ENCODE measurements at places on chromosomes 3 and 15.

DNA sequence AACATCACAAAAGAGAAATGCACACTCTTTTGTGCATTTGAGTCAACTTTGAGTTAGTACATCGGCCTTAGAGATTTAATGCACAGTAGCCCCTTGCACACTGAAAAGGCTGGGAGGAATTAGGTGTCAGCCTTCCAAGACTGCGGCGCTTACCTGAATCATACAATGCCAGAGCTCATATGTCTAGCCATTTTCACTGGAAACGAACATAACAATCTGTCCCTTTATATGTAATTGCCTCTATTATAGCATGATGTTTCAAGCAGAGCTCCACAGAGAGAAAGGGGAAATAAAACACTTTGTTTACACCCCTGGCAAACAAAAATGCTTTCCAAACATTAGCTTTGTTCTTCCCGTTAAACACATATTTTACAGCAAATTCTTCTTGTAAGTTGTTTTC lies 315.7 kb upstream of the SLCO3A1 start:
- DNase-seq: no peak

- DNase-seq: no peak
These were observed 14.8 kb upstream of the SHISA5 start for GRCh38 chr3:48518638-48519276.

- DNase-seq: no peak
These were observed 32.4 kb downstream of the TOMM70 start for GRCh38 chr3:100368441-100368840.

- peak; percentile 90 for DNase-seq
These were observed 1.3 kb downstream of the MED12L start for GRCh38 chr3:151086484-151087456.

DNA sequence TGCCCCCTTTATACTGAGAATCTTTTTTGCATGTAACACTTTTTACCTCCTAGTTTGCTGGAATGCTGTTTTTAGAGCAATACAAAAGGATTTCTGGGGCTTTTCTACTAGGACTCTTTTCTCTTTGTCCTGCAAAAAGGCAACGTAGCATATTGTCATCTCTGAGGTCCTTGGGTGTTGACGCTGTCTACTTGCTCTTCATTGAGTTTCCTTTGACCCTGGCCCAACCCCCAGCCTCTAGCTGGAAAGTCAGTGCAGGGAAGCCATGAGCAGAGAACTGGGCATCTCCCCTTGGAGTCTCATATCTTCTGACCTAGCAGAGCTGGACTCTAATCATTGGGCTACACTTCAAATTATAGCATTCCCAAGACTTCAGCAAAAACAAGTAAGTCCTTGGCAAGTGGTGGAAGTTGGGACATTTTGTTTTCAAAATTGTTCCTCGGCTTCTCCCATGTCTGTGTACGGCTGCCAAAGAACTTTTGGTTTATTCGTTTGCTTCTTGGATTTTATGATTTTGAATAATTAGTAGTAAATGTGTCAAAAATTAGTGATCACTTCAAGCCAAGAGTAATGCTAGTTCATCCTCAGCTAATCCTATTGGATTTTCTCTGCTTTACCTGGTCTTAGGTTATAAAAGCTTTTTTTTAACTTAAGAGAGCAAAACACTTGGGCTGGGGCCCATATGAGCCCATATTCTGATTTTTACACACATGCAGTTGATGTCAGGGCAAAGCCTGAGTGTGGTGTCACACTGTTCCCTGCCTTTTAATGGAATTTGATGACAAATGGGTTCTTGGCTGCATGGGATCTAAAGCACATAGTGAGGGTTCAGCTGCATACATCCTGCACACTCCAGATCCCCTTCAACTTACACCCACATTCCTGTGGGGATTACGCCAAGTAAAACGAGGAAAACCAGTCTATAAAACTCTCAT lies 419.5 kb upstream of the C2CD4B start:
- DNase-seq: no peak

- DNase-seq: no peak
These were observed 27.8 kb downstream of the IFT80 start for GRCh38 chr3:160370987-160371857.

DNA sequence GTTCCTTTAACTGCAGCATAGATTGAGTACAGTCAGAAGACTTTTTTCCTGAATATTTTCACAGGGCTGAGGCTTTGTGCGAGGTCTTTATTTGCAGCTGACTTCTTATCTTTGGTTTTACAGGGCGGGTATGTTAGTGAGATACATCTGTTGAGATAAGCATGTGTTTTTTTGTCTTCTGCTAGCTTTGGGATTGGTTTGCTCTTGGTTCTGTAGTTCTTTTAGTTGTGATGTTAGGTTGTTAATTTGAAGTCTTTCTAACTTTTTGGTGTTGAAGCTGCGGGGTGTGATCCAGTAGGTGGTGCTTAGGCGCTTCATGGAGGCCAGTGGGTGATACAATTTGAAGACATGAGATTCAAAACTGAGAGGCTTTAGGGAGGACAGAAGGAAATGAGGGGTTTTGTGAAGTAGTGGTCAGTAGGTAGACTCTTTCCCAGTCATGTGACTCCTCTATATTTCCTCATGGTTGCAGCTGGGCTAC lies 67.9 kb upstream of the TNFSF10 start:
- no peak for DNase-seq

DNA sequence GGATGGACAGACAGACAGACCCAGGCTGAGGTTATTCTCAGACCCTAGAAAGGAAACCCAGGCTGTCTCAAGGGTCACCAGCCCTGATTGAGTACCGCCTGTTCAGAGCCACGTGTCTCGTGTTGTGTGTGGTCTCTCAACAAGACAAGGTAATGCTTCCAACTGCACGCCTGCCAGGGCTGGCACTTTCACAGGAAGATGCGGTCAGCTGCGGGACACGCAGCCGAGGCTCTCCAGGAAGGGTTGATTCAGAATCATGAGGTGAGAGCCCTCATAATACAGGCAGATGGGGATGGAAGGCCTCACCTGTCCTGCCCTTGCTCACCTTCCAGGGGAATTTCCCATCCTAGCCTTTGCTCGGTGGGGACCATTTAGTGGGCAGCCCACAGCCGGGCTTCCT lies 81.4 kb downstream of the TOP2B start:
- no peak for DNase-seq

- DNase-seq: no peak
These were observed 439 bp downstream of the SSR3 start for GRCh38 chr3:156554515-156554841.

DNA sequence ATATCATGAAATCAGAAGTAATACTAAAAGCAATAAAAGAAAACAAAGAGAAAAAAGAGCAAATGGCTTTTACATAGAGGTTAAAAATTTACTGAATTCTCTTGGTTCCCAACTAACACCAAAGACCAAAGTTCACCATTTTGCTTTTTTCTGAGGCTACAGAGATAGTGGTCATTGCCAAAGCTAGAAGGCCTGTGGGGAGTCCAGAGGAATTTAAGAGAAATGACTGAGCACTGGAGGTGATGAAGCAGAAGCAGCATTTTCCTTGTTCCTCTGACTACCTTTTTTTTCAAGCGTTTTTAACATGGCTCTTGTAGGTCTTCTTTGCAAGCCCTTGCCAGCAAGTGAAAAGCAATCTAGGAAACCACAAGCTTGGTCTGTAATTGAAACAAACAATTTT lies 58.2 kb downstream of the THBS1 start:
- no peak for DNase-seq

DNA sequence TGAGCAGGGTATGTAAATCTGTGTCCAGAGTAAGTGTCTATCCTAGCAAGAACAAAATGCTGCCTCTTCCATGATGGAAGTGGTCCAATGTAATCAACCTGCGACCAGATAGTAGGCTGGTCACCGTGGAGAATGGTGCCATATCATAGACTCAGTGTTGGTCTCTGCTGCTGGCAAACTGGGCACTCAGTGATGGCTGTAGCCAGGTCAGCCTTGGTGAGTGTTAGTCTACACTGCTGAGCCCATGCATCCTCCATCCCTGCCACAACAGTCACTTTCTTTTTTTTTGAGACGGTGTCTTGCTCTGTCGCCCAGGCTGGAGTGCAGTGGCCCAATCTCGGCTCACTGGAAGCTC lies 69.3 kb downstream of the CHRD start:
- no peak for DNase-seq

DNA sequence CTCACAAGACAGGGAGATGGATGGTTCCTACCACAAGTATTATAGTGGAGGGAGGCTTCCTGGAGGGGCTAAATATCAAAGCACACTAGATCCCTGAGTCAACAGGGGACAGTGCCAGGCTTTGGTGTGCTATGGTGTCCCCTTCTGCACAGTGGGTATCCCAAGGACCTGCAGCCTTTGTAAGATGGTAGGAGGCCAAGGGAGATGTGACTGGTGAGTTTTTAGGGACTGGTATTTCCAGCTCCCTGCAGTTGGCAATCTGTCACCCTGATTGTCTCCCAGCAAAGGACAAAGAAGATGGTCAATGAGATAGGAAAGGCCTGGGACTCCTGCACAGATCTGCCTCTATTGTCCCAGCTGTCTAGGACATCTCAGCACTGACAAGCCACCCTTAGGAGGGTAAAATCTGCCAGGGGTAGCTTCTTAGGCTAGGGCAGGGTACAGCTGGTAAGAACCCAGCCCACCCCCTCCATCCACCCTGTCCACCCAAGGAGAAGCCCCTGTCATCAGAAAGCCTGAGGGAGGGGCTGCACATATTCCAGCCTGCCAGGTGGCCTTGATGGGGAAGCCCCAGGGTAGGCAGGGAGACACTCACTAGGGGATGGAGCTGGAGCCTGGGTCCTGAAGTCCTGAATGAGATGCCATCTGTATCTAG lies 631 bp downstream of the CYP1A1 start:
- no peak for DNase-seq

GRCh38 chr3:14253022-14253706 lies 74.5 kb downstream of the LSM3 start:
- DNase-seq: peak; percentile 80

- no peak for DNase-seq
These were observed 90.2 kb downstream of the DNAJB8 start for GRCh38 chr3:128376516-128376915.

DNA sequence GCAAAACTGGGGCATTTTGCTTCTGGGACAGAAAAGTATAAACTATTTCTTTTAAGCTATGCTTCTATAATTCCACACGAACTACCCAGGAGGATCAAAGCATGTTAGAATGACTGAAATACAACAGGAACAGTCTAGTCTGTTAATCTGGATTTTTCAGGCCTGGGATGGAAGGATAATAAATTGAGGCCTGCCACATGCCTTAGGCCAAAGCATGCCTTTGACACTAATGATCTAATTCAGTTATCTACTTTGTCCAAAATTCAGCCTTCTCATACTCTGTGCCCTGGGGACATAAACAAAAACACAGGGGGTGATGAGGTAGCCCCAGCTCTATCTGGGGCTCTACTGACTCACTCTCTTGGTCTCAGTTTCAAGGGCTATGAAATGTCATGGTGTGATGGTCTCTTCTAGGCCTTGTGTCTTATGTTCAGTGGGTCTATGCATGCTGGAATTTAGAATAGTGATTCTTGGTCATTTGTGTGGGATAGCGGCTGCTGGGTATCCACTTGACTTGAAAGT lies 32.5 kb downstream of the GAP43 start:
- DNase-seq: peak; percentile 81

- DNase-seq: no peak
These were observed 15.7 kb downstream of the MEIS2 start for GRCh38 chr15:37084602-37085001.

DNA sequence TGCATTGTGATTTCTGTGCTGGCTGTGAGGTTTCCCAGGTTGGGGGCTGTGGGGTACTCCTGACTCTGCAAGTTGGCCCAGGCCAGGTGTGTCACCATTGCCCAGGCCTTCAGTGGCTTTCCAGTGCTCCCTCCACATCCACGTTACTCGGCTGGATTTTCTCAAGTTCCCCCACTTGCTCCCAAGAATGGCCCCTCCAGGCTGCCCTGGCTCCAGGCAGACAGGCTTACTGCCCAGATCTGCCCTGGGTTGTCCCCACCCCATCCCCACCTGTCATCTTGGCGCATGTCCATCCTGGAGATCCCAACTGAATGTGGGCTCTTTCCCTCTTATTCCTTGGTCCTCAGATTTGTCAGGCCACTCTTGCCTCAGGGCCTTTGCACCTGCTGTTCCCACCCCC lies 3.6 kb downstream of the APBA2 start:
- DNase-seq: no peak

GRCh38 chr15:68371851-68372250 lies 60.1 kb downstream of the ITGA11 start:
- DNase-seq: no peak

DNA sequence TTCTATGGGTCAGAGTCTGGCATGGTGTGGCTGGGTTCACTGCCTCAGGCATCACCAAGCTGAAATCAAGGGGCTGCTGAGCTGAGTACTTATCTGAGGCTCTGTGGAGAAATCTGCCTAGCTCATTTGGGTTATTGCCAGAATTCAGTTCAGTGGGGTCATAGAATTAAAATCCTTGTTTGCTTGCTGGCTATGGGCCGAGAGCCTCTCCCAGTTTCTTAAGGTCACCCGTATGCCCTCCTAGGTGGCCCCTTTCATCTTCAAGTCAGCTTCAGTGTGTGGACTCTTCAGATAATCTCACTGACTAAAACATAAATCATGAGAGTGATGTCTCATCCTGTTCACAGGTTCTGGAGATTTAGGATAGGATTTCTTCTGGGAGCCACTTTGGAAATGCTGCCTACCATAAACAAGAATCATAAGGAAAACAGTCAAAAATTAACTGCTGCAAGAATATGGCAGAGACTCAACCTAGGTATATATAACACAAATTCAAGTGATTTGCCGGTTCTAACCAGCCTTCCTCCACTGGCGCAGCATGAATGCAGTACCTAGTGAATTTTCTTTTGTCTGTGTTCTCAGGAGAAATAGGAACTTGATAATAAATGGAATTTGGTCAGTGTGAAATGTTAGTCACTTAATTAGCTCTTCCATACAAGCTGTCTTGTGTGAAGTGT lies 5.3 kb downstream of the CP start:
- peak; percentile 71 for DNase-seq

- no peak for DNase-seq
These were observed 70.5 kb downstream of the CHST2 start for GRCh38 chr3:143190101-143190500.

GRCh38 chr15:92393071-92393979 lies at the start of gene ST8SIA2:
TSS of gene ST8SIA2 (plus strand) at chr15:92393881. CDS start at chr15:92394065, 184 bp downstream.
- DNase-seq: peak; percentile 42

GRCh38 chr15:82944821-82945220 lies 7.7 kb downstream of the HOMER2 start:
- peak; percentile 71 for DNase-seq

- no peak for DNase-seq
These were observed 45.7 kb downstream of the EXOG start for GRCh38 chr3:38541806-38542205.

DNA sequence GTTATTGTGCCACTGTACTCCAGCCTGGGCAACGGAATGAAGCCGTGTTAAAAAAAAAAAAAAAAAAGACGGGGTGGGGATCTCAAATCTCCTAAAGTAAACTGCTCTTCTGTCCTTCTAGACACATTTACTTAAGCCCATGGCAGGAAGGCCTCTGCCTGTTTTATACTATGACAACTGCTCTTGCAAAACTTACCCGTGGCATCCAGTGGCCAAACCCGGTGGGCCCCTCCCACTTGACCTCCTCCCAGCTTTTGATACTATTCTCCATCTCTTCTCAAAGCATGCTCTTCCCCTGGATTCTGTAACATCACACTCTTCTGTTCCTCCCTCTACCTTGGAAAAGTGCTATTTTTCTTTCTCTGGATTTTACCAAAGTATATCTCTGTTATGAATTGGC lies 112.2 kb downstream of the RFTN1 start:
- DNase-seq: no peak

Measured in M059J (cell line).